ENCODE measurements at places on chromosomes 12 and 14.

GRCh38 chr14:29629839-29630238 lies 297.8 kb downstream of the PRKD1 start:
- DNase-seq = no peak

GRCh38 chr12:92828565-92828964 lies 100.5 kb downstream of the EEA1 start:
- no peak for DNase-seq

DNA sequence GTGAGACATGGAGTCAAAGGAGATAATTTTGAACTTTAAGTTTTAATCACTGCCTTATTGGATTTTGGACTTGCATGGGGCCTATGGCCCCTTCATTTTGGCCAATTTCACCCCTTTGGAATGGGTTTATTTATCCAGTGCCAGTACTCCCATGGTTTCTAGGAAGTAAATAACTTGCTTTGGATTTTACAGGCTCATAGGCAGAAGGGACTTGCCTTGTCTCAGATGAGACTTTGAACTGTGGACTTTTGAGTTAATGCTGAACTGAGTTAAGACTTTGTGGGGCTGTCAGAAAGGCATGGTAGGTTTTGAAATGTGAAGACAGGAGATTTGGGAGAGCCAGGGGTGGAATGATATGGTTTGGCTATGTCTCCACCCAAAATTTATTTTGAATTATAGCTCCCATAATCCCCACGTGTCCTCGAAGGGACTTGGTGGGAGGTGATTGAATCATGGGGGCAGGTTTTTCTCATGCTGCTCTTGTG lies 448.1 kb downstream of the NAV3 start:
- DNase-seq = no peak

DNA sequence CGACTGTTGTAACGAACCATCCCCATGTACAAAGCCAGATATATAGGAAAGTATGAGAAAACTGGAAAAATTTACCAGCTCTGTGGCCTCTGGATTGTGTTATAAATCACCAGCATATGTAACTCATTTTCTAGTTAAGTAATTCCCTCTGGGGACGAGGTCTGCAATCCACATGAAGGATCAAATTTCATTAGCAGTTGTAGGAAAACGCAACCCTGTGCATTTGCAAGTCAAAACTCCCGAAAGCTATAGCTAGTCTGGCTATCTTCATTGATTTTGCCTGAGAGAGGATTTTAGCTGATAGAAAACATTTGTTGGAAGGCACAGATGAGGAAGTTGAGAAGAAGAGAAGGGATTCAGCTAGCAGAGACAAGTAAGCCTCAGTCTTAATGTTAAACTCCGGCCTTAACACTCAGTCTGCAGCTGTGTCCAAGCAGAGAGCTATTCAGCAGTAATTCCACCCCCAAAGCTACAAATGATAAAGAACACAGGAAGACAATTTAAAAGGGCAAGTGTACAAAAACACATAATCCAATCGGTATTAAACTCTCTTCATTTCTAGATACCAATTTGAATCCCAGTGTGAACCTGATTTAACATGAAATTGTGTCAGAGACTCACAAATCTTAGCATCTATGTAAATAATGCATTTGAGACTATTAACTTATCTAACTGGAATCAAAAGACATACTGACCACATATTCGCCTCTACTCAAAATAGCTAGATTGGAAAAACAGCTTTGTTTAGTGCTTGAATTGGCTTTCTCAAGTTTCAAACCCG lies 54.2 kb upstream of the CERS5 start:
- no peak for DNase-seq

- DNase-seq = no peak
Measured at GRCh38 chr14:67417633-67418032, 5.7 kb upstream of the PLEK2 start.

DNA sequence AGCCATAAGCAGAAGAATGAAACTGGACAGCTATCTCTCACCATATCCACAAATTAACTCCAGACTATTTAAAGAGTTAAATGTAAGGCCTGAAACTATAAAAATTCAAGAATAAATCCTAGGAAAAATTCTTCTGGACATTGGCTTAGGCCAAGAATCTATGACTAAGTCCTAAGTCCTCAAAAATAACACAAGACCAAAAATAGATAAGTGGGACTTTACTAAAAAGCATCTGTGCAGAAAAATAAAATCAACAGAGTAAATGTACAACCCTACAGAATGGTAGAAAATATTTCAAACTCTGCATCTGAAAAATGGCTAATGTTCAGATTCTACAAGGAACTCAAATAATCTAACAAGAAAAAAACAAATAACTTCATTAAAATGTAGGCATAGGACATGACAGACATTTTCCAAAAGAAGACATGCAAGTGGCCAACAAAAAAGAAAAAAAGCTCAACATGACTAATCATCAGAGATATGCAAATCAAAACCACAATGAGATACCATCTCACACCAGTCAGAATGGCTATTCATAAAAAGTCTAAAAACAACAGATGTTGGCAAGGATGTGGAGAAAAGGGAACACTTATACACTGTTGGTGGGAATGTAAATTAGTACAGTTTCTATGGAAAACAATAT lies 61.0 kb upstream of the PPFIA2 start:
- no peak for DNase-seq

GRCh38 chr12:18753481-18754123 lies 15.7 kb downstream of the CAPZA3 start:
- no peak for DNase-seq

GRCh38 chr12:93664573-93665138 lies 12.5 kb upstream of the CRADD start:
- DNase-seq = no peak

DNA sequence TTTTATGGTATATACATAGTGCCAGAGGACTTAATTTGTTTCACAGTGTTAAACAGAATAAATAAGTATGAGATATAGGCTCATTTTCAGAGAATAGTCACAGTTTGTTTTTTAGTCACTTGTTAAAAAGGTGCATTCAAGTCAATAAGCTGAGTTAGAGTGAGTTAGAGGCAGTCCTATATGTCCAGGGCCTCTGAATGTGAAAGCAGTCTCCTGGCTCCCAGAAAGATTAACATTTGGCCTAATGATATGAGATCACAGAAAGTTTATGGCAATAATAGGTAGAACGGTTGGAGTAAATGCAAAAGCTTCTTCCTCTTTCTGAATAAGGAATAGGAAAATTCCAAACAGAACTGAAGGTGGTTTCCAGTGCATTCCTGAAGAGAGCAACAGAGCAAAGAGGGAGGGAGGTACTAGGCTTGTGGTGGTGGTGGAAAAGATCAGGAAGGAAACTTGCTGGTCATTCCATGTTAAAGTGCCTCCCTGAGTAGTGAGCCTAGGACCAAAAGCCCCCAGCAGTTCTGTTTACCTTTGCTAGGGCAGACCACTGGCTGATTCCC lies 54.4 kb downstream of the SLC38A4 start:
- DNase-seq = no peak

DNA sequence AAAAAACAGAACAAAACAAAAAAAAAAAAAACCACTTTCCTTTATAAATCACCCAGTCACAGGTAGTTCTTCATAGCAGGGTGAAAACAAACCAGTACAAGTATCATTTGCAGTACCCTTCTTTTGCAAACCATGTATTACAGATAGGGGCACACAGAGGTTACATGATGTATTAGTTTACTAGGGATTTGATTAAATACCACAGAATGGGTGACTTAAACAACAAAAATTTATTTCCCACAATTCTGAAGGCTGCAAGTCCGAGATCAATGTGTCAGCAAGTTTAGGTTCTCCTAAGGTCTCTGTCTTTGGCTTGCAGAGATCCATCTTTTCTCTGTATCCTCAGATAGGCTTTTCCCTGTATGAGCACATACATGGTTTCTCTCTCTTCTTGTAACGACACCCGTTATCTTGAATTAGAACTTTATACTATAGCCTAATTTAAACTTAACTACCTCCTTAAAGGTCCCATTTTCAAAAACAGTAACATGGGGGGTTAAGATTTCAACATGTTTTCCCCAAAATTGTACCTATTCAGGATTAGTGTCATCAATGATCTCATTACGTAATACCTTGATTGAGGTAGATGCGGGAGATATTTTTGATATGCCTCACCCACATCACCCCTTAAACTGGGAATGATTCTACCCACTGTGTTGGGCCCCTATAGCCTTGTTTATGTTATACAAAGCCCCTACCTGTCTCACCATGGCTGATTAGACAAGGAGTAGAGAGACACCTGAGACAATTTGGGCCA lies 3.5 kb upstream of the CEP128 start:
- no peak for DNase-seq

GRCh38 chr12:14710632-14711320 lies 14.4 kb upstream of the GUCY2C start:
- no peak for DNase-seq

DNA sequence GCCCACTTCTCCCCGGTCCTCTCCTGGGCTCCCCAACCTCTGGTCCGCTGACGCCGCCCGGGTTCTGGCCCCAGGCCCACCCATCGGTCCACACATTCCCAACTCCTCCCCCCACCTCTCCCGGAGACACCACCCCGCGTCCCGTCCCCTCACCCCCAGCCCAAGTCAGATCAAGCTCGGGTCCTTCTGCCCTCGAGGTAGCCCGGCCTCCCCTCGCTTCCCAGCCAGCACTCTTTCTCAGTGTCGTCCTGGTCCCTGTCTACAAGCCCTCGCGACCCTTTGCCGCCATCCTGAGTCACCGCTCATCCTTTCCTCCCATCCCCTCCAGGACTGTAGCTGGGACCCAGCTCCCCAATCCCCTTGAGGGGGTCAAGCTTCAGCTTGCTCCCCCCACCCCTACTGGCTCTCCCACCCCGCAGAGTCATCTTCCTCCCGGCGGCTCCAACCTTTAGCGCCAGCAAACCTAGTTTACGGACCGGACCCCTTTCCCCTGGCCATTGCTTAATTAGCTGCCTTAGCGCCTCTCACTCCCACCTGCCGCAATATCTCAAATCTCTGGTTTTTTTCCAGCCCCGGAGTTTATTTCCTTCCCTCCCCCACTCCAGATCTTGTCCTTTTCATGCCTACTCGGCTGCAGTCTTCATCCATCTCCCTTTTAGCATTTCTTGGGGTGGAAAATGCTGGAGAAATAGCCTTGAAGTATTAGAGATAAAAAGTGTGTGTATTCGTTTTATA lies 1.1 kb downstream of the PPP4R4 start:
- no peak for DNase-seq

All from stimulated activated naive CD4-positive, alpha-beta T cell (primary cell).